ENCODE measurements at places on chromosomes 1 and 21. TPM values are rescaled to one million over a fixed set of nuclear protein-coding genes. Genes with fewer than 3 reads are reported as not detected.

DNA sequence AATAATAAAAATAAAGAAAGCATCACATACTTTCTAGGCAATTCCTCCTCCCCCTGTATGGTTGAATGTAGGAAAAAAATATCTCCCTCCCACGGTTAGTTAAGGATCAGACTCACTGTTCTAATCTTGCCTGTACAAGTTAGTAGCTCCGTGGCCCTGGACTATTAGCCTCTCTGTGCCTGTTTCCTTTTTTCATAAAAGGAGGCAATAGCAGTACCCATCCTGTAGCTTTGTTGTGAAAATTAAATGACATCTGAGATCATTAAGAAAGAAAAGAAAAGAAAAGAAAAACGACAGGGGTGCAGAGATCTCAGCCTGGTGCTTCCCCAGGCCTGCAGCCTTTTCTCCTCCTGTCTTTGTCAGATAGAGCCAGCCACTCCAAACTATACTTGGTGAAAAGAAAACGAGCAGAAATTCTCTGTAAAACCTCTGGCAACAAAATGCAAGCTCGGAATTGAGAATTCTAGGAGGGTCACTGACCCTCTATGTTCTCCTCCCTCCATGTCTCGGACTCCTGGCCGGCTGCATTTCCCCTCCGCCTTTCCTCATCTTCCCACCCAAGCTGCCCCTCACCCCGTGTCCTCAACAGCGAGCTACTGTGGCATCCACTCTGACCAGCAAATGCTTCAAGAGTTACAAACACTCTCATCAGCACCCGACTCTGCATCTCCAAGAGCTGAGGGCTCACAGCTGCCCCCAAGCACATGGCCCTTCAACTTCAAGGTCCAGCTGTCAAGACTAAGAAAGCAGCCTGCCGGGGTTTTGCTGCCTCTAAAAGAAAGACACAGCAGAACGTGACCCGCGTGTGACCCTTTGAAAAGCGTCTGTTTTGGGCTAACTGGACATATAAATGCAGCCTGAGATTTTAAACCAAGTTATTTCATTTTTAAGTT lies 13.6 kb downstream of the RIPK4 start:
- no peak for DNase-seq

GRCh38 chr21:29656504-29657239 lies 283.1 kb downstream of the GRIK1 start:
- DNase-seq, result no peak

GRCh38 chr1:115492880-115493279 lies 148.9 kb upstream of the VANGL1 start:
- DNase-seq, result no peak

GRCh38 chr21:28872218-28872617 lies 120.5 kb downstream of the LTN1 start:
- no peak for DNase-seq

RNF186 gene
- total RNA-seq, result not detected

- peak; percentile 16 for DNase-seq
Observed at GRCh38 chr1:160168016-160168415, 16.6 kb downstream of the ATP1A4 start.

TAF13 gene
- 68.6 TPM for total RNA-seq

- no peak for DNase-seq
Observed at GRCh38 chr1:183604038-183604808, 14.0 kb upstream of the NCF2 start.

- no peak for DNase-seq
Observed at GRCh38 chr1:204507317-204508105, 8.7 kb upstream of the MDM4 start.

DNA sequence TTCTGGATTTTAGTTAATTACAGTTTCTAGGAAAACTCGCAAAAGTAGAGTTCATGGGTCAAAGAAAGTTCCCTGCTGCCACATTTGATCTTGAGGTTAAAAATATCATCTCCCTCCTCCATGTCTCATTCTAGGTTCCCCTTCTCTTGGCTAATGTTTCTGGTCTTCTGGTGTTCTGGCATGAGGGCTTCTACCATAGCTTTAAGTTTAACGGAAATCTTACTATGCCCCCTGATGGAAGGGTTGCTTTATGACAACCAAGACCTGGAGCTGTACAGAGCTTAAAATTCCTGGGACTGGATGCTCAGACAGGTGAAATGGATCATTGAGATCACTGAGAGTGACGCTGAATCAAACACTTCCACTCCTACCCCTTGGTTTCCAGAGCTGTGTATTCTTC lies 1881.7 kb downstream of the MRPL39 start:
- DNase-seq, result no peak

GRCh38 chr1:40058453-40059337 lies 18.2 kb downstream of the CAP1 start:
- no peak for DNase-seq

JAK1 gene
- total RNA-seq, result 58.0 TPM

HYI gene
- total RNA-seq, result 44.8 TPM

- DNase-seq, result no peak
Observed at GRCh38 chr1:156462954-156463795, 37.4 kb downstream of the MEF2D start.

- DNase-seq, result no peak
Observed at GRCh38 chr1:233598891-233599541, 14.9 kb upstream of the KCNK1 start.

GRCh38 chr1:113965703-113966412 lies 13.4 kb upstream of the OLFML3 start:
- DNase-seq, result peak; percentile 26

COA6 gene
- total RNA-seq, result 35.9 TPM

VHLL gene
- not detected for total RNA-seq

GRCh38 chr1:54869173-54869851 lies 17.7 kb downstream of the DHCR24 start:
- DNase-seq, result no peak

DNA sequence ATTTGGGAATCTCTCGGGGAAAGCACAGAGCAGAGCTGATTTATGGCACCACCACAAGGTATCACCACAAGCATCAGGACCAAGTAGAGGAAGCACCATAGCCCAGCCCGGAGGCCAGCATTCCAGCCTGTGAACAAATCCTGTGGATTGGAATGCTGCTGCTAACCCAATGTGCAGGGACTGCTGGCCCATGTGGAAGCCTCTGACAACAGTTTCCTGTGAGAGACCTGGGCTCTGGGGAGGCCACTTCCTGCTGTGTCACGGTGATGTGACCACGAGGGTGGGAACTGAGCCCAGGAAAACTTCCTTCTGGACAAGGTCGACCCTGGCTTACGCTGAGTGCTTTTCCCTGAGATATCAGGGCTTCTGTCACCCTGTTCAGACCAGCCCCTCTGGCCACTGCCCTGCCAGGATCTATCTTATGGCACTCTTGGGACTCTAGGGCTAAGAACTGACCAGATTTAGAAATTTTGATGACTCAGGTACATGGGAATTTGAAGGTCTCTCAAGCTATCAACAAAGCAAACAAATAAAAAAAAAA lies 88.3 kb upstream of the NGF start:
- peak; percentile 81 for DNase-seq

KLHDC7A gene
- total RNA-seq, result not detected

DNA sequence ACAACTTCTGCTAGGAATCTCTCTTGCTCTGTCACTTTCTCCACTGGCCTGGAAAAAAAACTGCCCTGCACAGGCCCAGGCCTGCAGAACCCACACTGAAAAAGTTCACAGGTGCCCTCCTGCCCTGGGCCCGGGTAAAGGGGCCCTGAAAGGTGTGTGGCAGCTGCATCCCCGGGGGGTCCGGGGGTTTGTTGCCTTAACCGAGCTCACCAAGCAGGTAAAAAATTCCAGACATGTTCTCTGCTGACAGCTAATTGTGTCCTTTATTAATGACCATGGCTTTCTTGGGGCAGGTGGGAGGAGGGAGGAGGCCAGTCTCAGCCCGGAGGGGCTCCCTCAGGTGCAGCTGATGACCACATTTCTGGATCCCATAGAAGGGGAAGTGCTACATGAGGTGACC lies 122.9 kb downstream of the LACTBL1 start:
- DNase-seq, result no peak

LCE1C gene
- not detected for total RNA-seq

- no peak for DNase-seq
Observed at GRCh38 chr1:94920061-94920460, 6.8 kb downstream of the CNN3 start.

DNA sequence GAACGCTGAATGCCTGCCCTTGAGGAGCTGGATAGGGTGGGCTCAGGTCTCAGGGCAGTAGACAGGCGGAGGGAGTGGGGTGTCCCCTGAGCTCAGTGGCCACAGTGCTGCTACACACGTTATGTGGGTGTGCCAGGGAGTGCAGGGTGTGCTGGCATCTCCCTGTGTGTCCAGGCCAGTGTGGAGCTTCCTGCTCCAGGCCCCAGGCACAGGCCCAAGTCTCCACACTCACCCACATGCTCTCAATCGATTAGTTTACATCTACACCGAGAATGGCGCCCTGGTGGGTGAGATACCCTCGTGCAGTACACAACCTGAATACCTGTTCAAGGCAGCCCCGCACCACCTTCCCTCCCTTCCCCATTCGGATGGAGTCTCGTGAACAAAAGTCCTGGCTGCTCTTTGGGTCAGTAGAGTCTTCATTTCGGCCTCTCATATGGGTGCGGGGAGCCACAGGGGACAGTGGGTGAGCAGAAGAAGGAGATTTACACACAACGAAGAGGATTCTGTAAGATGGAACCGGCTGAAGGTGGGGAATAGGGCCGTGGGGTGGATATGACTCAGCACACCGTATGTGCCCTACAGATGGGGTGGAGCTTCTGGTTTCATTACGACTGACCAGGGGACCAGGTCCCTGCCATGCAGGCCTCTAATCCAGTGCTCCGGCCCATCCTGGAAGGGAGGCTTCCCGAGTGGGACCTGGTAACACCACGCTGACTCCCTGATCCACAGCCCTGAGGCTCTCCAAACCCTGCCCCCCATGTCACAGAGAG lies 93.3 kb downstream of the SPSB1 start:
- no peak for DNase-seq

GRCh38 chr21:42513151-42513984 lies at the start of gene SLC37A1:
Gene SLC37A1, plus strand, starts transcription at chr21:42513852. Its CDS starts 4,603 bp downstream, at chr21:42518455.
- DNase-seq, result peak; percentile 39

- DNase-seq, result peak; percentile 73
Observed at GRCh38 chr1:232767305-232768074, 37.7 kb upstream of the MAP10 start.

GRCh38 chr21:45041351-45041805 lies 33.0 kb upstream of the ADARB1 start:
- DNase-seq, result peak; percentile 80

POMGNT1 gene
- total RNA-seq, result 70.3 TPM

DNA sequence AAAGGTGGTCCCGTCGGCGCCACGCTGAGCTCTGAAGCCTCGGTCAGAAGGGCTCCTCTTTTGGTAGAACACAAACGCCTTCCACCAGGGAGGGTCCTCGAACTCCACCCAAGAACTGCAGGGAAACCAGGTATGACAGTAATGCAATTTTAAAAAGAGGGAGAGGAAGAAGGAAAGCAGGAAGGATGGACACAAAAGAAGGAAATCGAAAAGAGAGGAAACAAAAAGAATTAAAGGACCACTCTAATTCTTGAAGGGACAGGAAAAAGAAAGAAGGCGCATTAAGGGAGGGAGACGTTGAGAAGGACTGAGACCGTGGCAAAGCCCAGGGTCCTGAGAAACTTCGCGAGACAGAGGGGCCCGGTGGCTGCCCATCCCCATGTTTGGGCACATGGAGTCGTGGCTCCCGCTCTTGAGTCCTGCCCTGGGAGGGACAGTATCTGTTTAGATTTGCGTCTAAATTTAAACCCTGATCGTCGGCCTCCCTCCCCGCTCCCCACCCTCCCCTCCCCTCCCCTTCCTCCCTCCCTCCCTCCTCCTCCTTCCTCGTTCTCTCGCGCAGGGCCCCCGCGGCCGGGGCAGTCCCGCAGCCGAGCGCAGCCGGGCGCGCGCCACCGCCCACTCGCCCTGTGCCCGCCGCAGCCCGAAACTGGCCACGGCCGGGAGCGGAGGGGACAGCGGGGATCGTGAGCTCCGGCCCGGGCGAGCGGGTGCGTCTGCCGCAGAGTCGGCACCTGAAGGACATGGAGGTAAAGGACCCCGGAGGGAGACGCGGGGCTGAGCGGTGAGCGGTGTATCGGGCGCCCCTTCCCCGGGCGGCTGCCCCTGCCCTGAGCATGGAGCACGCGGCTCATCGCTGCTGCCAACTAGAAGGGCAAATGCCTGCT lies at the start of gene RCSD1:
RCSD1 (plus strand) TSS at position 552 of the 887 bp plus-strand sequence; CDS start at position 744, 192 bp downstream.
- no peak for DNase-seq

DNA sequence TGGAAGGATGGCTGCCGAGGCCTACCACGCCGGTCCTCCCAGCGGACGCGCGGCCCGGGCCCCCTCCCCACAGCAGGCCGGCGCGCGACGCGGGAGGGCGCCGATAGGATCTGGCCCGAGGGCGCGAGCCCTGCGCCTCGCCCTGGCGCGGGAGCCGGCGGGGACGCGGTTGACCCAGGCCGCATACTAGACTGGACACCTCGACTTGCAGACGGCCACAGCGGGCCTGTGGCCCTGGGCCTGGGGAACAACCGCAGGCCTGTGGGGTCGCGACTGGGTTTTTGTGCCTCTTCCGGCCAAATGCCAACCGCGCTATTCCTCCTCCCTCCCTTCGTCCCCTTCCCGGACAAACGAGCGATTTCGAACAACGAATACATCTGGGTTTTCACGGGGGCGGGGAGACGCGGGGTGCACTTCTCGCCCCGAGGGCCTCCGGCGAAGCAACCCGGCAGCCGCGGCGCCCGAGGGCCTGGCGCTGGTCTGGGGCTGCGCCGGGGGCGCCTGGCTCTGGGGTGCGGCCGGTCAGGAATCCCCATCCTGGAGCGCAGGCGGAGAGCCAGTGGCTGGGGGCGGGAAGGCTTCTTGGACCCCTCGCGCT lies 2.4 kb downstream of the NHLH2 start:
- DNase-seq, result no peak

ACTN2 gene
- 0.46 TPM for total RNA-seq

- no peak for DNase-seq
Observed at GRCh38 chr1:167272369-167272957, 51.8 kb downstream of the POU2F1 start.

DNA sequence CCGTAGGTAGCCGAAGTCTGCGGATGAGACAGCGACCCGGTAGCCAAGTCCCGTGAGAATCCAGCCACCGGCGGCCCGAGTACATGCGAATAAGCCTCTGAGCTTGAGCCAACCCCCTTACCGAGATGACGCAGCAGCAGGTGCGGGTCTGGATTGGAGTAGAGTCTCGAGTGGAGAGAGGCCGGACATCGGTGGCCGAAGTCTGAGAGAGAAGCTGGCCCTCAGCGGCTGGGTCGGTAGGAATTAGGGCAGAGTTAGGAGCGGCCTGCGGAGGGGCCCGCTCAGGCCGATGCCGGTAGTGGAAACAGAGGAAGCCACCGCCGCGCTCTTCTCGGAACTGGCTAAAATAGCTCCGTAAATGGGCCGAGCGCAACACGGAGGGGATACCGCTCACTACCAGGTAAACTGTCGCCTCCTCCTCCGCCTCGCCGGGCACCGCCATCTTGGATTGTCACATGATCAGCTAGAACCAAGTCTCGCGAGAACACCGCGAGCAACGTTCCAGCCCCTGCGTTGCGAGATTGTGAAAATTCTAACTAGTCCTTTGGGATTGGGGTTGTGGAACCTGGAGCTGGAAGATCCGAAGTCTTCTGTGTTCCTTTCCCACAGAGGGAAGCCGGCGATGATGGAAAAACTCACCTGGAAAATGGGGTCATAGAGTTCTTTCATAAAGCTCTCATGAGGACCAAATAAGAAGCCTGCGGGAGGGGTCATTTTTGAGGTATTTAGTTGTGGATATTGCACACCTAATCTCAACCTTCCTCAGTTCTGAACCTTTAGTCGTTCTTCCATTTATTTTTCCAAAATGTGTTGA lies at the start of gene GPATCH3:
GPATCH3 (minus strand) TSS at position 467 of the 814 bp plus-strand sequence; CDS start at position 442, 25 bp downstream.
- DNase-seq, result peak; percentile 96

- no peak for DNase-seq
Observed at GRCh38 chr1:177737456-177737855, 232.4 kb downstream of the SEC16B start.

ODR4 gene
- 15.6 TPM for total RNA-seq

GRCh38 chr1:181087400-181087901 lies 1.0 kb upstream of the IER5 start:
- DNase-seq, result no peak
